OCI-M1 (cell line): ENCODE measurements at places on chromosomes 3 and 15.

DNA sequence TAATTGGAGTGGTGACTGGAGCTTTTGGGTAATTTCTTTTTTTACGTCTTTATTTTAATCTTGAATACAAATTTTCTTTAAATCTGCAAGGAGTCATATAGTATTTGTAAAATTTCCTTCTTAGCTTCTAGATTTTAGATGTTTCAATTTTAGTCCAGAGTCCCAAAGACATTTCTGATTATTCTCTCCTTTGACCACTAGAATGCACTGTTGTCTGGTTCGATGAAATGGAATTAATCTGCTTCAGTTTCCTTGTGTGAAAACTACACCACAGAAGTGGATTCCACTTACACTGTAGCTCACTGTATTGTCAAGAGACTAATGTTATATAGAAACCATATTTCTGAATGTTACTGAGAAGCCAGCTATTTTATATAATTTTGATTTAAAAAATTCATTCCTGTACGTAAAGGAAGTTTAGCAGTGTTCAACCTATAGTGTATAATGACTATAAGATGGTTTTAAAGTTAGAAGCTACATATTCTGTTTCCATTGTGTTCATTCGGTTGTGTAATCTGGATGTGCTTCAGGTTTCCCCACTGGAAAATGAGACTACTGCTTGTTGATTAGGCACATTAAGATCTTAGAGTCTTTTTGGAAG lies 6.1 kb downstream of the GRAMD1C start:
- DNase-seq = peak; percentile 76

GRCh38 chr15:73781038-73781925 lies 28.1 kb upstream of the INSYN1 start:
- DNase-seq = peak; percentile 20

- DNase-seq = no peak
These were observed 41.4 kb downstream of the SSUH2 start for GRCh38 chr3:8603115-8603710.

GRCh38 chr3:4575381-4575780 lies 82.2 kb downstream of the ITPR1 start:
- DNase-seq = no peak

- no peak for DNase-seq
These were observed 109.8 kb downstream of the IGF2BP2 start for GRCh38 chr3:185715091-185715490.

- DNase-seq = no peak
These were observed 31.9 kb upstream of the ATP13A3 start for GRCh38 chr3:194518652-194519051.

DNA sequence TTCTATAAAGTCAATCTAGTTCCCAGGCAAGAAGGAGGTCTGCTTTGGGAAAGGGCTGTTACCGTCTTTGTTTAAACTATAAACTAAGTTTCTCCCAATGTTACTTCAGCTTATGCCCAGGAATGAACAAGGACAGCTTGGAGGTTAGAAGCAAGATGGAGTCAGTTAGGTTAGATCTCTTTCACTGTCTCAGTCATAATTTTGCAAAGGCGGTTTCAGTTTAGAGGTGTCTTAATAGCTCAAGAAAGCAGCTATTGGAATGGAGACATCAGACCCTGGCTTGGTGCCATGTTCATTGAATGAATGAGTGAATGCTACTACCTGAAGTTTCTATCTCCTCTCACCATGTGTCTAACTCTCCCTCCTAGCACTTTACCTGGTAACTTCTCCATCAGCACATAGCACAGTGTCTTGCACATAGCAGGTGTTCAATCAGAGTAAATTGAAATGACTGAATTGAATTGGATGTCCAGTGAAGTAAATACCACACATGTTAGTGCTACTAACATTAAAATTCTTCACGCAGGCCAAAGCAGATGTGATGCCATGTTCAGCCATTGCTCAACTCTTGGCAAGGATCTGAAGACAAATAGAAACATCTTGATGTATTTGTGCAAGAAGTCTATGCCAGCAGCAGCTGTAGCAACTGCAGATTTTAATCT lies 28.2 kb downstream of the CLEC3B start:
- DNase-seq = no peak

DNA sequence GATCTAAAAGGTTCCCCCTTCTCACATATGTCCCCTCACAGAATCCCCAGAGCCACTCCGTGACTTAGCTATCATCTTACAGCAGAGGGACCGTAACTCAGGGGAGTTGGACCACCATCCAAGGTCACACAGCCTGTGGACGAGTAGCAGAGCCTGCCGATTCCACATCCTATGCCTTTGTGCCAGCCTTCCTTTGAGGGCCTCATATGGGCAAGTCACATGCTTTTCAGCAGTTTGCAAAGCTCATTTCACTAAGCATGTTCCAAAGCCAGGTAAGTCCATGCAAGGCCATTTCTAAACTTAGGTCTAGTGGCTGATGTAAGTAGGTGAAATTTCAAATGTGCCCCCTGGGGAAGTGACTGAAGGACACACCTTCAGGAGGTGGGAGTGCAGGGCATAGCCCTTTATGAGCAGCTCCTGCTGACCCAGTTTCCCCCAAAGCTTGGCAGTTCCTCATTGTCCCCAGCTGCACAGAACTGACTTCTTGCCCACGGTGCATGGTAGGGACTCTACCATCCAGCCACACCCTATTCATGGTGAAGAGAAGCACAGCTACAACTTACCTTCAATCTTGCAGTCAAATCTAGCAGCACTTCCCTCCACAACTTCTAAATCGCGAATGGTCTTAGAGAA lies 33.3 kb upstream of the HACD2 start:
- DNase-seq = peak; percentile 53

GRCh38 chr3:46062679-46063078 lies 35.4 kb upstream of the XCR1 start:
- DNase-seq = peak; percentile 14

GRCh38 chr15:101137312-101137940 lies 114.4 kb downstream of the CHSY1 start:
- peak; percentile 85 for DNase-seq

DNA sequence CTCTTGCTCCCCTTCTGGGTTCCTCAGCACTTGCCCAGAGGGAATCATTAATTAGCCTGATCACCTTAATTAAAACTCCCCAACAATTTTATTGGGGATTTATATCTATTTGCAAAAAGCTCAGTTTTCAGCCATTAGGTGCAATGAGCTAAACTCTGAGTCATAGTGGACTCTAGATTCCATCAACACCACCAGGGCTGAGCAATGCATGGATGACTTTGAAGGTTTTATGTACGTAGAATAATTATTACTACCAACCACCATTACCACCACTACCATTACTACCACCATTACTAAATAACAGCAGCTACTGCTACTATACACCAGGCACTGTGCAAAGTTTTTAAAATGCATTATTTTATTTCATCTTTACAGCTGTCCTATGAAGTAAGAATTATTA lies 81.2 kb downstream of the ZNF621 start:
- DNase-seq = no peak

GRCh38 chr3:23576379-23576959 lies 229.3 kb upstream of the UBE2E1 start:
- DNase-seq = no peak

- DNase-seq = no peak
These were observed 100.2 kb downstream of the C3orf70 start for GRCh38 chr3:185052631-185053030.

- DNase-seq = peak; percentile 20
These were observed 322.8 kb downstream of the NEK10 start for GRCh38 chr3:27046351-27046750.

GRCh38 chr3:31996195-31996594 lies 14.6 kb downstream of the ZNF860 start:
- DNase-seq = no peak

GRCh38 chr3:89656388-89656787 lies 549.0 kb downstream of the EPHA3 start:
- no peak for DNase-seq

GRCh38 chr15:83848315-83849050 lies 194.6 kb downstream of the ADAMTSL3 start:
- no peak for DNase-seq

GRCh38 chr3:128503164-128503651 lies 10.2 kb upstream of the GATA2 start:
- no peak for DNase-seq

DNA sequence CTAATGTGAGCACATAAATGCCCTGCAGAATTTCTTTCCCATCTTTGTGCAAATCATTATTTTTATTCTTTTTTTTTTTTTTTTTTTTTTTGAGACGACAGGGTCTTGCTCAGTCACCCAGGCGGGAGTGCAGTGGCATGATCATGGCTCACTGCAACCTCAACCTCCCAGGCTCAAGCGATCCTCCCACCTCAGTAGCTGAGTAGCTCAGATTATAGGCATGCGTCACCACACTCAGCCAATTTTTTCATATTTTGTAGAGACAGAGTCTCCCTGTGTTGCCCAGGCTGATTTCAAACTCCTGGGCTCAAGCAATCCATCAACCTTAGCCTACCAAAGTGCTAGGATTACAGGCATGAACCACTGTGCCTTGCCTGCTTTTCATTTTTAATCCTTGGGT lies 22.9 kb downstream of the DAG1 start:
- DNase-seq = no peak

DNA sequence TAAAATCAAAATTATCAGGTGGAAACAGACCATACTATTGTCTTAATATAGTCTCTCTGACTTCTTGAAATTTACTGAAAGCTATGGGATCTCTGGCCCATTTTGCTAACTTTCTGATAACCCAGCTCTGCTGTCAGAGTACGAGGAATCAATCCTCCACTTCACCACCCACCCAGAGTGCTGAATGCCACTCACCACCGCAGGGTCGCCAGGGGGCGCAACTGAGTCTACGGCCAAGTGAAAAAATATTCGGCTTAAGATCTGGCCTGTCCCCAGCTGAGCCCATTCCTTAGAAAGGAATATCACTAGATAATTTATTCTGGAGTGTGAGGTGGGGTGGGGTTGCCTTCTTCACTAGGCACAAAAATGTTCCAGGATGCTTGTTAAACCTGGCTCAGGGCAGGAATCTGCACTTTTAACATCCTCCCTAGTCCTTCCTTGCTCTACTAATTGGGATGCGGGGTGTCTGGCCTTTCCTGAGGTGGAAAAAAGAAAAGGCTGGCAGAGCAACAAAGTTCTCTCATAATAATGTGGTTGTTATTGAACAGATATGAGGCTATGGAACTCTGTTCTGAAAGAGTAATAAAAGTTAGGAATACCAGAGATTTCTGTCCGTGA lies 520.6 kb downstream of the MFSD1 start:
- DNase-seq = peak; percentile 2

DNA sequence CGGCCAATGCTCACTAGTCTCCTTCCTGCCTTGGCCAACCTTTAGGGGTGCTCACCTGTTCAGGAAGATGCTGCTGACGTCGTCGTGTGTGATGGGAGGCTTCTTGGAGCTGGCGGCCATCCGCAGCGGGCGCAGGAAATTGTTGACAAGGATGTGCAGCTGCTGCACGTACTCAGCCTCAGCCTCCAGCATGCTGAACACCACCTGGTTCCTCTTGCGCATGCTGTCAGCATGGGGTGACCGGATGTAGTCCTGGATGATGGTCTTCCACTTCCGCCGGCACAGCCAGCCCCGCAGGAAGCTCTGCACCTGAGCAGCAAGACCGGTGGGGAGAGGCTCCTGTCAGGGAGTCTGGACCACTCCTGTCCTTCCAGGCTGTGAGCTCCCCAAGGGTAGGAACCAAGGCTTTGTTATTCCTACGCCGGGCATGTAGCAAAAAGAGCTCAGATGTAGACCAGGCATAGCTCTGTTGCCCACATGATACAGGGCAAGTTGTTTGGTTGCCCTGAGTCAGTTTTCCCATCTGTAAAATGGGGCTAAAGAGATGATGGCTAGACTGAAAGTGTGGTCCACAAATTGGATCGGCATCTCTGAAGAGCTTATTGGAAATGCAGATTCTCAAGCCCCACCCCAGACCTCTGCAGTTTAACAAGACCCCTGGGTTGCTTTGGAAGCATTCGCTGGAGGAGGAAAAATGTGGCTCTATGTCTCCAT lies 43.7 kb downstream of the RASGRF1 start:
- no peak for DNase-seq

DNA sequence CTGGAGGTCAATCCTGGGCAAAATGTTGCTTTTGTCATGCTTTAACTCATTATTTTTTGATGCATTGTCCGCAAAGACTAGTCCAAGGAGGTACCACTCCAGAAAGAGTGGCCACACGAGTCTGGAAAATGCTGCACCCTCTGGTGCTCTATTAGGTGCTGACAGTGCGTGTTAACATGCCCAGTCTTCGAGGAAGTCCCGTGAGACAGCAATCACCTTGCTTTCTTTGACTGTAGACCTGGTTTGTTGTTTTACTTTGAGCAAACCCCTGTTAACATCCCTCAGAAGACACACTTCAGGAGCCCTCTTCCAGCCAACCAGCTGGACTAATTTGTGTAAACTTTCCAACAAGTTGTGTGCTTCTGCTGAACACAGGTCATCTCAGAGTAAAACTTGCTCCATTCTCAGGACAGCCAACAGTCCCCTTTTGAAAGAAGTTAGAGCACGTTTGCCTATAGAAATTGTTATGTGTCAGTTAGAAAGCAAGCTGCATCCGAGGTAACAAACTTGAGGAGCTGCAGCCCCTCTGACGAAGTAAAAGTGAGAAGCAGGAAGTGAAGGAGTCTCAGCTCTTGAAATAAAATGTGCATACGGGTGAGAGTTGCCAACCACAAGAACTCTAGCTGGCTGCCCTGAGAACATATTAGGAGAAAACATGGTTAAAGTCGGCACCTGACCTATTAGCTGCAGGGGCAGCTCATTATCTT lies 205.0 kb downstream of the LPP start:
- DNase-seq = no peak

GRCh38 chr3:155164306-155164705 lies 84.2 kb downstream of the MME start:
- DNase-seq = no peak

GRCh38 chr3:170709046-170709445 lies 123.2 kb upstream of the SLC7A14 start:
- peak; percentile 22 for DNase-seq

GRCh38 chr3:100662113-100662823 lies 47.0 kb upstream of the TFG start:
- DNase-seq = peak; percentile 21

GRCh38 chr3:156593814-156594213 lies 38.9 kb upstream of the SSR3 start:
- no peak for DNase-seq

GRCh38 chr3:102329066-102329465 lies 105.7 kb upstream of the ZPLD1 start:
- no peak for DNase-seq

GRCh38 chr3:149604125-149604875 lies 53.5 kb downstream of the WWTR1 start:
- DNase-seq = no peak

DNA sequence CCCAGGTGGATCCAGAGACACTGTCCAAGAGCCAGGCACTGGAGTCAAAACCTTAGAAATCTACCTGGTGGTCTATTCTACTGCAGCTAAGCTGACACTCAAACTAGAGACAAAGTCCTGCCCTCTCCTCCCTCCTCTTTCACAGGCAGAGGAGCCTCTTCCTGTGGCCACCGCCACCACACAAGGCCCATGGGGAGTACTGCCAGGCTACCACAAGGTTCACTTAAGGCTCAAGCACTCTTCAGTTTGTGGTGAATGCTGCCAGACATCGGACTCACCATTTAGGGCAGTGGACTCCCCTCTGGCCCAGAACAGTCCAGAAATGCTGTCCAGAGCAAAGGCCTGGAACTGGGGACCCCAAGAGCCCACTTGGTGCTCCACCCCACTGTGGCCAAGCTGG lies 160.9 kb downstream of the ADAMTS17 start:
- no peak for DNase-seq

GRCh38 chr3:36373084-36373483 lies 7.2 kb upstream of the STAC start:
- DNase-seq = no peak
